ENCODE measurements at places on chromosomes 12 and 14.

DNA sequence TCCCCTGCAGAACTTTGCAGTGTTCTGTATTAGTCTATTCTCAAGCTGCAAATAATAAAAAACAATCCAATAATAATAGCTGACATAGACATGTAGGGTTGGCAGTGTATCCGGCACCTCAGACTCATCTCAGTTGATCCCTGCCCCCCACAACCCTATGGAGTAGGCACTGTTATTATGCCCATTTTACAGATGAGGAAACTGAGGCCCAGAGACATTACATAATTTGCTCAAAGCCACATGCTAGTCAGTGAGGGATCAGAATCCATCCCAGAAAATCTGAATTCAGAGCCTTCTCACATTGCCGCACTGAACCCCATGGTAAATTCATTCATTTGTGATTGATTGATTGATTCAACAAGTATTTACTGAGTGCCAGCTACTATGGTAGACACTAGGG, 226.6 kb upstream of the PWP1 start:
- DNase-seq, result no peak

DNA sequence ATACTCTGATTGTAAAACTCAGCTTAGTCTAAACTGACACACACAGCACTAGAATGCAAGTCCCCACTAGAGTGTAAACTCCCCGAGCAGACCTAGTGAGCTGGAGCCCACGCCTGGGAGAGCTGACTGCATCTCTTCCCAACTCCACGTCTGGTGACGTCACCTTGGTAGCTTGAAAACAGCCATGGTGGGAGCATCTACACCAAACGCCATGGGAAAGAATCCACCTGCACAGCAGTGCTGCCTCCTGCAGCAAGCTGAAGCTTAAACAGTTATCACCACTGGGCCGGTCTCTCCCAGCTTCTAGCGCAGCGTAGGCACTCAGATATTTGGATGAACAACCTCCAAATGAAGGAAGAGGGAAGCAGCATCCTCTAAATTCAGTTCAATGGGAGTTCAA, 4.3 kb upstream of the PAPLN start:
- no peak for DNase-seq

DNA sequence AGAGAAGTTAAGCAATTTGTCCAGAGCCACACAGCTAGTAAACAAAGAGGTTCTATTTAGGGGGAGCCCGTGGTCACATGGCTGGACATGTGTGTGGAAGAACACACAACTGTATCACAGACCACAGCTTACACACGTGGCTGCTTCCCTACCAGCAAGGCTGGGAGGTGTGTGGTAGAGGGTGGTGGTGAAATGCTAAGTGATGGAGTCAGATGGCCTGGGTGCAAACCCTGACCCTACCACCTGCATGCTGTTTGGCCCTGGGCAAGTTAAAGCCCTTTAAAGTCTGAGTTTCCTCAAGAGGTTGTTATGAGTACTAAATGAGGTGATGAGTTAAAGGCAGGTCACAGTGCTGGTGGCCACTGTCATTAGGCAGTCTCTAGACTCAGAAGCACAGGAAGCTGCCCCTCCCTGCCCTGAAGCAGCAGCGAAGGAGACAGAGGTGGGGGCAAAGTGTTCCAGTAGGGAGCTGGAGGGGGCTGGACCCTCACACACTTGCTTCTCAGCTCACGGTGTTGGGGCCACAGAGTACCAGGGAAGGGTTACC, 64.2 kb downstream of the ERH start:
- DNase-seq, result no peak

DNA sequence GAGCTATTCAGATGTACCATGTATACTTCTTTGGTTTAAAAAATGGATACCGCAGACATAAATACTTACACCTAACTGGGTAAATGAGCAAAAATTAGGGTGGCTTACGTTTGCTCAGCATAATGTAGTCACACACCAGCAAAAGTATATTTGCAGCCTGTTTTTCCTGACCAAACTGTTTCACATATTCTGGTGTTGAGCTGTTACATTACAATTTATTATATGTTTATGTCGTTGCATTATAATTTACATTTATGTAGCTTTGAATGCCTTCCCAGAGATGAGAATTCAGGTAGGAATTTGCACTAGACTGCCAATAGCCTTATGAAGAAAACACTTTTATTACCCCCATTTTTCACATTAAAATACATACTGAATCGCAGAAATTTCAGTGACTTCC, 183.3 kb downstream of the PTPRO start:
- DNase-seq, result no peak

DNA sequence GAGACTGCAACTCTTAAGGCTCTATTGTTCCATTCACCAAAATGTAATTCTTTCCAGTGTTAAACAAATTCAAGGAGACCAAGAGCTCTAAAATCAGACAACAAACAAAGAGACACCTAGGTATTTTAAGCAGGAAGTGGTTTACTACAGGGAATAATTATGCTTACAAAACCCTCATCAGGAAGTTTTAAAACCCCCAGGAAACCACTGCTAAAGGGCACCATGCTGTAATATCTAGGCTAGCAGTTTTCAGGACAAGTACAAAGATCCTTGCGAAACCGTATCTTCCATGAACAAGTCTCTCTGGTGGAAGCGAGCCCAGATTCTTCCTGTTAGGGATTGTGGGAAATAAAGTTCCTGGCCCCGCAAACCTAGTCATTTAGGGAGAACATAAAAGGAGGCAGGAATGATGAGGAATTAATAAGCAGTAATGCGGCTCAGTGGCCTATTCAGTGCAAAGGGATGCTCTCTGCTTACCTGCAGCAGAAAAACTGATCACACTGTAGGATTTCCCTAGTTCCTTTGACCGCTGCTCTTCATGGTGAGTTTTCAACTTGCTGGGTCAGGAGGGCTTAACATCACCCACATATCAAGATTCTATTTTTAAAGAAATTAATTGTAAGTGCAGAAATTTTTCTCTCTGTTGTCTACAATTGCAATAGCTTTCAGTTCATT, 42.8 kb downstream of the ACSM4 start:
- no peak for DNase-seq

GRCh38 chr12:92593734-92594402, 108.9 kb upstream of the PLEKHG7 start:
- DNase-seq, result peak; percentile 50

- no peak for DNase-seq
These were observed 123.4 kb downstream of the CCDC91 start for GRCh38 chr12:28313631-28314030.

GRCh38 chr14:79487632-79488031, 723.7 kb downstream of the DIO2 start:
- no peak for DNase-seq

DNA sequence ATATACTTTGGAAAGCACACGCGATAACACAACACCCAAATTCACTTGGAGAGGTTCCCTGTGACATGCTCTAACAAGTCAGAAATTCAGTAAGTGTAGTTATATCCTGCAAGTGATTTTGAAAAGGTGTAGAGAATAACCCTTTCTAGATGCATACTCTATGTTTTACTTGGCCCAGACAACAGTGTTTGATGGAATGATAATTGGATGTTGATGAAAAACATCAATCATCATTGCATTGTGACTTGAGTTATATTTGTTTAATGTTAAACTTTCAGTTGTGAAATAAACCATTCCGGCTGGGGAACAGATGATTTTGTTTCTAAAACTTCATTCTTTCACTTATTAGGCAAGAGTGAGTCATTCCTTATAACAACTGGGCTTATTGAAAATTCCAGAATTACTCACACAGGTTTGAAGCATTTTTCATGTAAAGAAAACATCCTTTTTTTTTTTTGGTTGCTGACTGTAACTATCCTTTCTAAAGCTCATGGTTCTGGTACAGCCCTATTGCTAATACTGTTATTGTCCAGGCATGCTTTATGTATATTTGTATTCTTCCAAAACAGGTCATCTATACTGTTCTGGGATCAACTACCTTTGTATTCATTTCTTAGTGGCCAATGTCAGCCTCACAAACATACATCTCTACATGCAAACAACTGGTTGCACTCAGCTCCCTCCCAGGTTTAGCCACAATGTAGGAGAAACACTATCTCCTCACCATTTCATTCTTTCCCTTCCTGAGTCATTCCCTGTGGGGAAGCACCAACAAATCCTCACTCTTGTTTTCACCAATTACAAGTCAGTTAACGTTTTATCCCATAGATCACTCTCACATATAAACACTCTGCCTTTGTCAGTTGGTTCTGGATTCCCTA, 121.2 kb upstream of the LRIG3 start:
- no peak for DNase-seq

- no peak for DNase-seq
These were observed 46.5 kb downstream of the ITPR2 start for GRCh38 chr12:26786491-26786864.

DNA sequence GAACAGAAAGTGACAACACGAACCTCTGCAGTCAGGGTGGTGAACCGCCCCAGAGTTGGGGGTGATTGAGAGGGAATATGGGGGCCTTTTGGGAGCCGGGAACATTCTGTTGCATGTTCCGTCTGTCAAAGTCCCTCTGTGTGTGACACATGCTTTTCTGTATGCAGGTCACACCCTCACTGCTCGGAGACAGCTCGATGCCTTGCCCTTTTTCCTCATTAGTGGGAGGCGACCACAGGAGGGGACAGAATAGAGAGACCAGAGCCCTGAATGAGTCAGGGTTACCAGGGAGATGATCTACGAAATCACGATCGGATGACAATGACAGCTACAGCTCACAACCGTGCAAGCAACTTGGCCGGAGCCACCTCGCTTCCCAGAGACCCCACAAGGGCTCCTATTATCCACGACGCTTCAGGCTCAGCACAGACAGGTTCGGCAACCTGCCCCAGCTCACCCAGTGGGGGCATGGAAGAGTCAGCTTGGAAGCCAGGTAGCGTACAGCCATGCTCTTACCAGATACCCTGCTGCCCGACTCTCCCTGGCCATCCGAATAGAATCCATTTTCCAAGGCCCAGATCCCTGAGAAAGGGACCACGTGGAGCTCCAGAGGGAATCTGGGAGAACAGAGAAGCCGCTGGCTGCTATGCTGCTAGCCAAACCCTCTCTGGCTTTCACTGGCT, 38.8 kb downstream of the TESC start:
- DNase-seq, result no peak

GRCh38 chr12:6697584-6698351, 2.8 kb downstream of the PIANP start:
- no peak for DNase-seq

DNA sequence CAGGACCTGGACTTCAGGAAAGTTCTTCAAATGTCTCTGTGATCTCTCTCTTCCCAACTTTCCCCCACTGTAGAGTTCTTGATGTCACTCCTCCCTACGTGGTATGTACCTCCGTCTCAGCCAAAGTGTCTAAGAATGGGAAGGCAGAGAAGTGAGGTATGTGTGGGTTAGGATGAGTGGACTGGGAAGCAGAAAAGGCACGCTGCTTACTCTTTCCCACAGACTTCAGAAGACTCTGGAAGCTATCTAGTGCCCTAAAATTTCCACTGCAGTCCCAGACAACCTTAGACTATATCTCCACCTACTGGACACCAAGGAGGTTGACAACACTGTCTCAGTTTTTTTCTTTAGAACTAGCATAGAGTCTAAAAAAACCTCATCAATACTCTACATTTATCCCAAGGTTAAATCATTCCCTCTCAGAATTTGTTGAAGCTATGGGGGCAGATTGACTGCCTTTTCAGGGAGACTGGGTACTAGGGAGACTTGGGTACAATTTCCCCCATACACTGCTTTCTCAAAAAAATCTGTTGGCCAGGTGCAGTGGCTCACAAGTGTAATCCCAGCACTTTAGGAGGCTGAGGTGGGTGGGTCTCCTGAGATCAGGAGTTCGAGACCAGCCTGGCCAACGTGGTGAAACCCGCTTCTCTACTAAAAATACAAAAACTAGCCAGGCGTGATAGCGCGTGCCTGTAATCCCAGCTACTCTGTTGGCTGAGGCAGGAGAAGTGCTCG, 20.6 kb upstream of the ITGA5 start:
- DNase-seq, result no peak

- DNase-seq, result no peak
These were observed 123.2 kb downstream of the LMO3 start for GRCh38 chr12:16482726-16483125.

DNA sequence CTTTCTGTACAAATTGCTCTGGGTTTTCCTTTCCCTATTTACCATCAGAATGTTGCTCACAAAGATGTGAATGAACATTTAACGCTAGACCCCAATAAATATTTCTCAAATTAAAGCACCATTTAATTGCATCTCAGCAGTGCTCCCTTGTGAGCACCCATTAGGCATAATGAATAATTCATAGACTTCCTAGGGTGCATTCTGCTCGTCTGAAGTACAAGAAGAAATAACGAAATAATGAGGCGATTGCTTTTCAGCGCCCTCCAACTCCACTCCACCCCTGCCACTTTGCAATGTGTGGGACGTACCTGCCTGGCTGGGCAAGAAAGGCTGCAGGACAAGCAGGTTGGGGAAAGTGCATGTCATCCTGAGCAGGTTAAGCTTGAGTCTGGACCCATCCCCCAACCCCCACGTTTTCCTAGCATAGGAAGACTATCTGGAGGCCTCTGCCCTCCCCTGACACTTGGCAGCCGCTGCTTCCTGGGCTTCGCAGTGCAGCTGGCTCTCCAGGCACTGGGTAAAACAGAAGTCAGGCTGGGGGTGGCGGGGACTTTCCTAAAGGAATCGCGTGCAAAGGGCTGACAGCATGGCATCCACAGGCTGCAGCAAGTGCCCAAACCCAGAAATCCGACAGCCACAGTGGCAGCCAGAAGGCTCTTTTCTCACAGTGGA, 253.7 kb downstream of the DUSP6 start:
- no peak for DNase-seq

- no peak for DNase-seq
These were observed 371 bp upstream of the SHMT2 start for GRCh38 chr12:57229046-57229633.

DNA sequence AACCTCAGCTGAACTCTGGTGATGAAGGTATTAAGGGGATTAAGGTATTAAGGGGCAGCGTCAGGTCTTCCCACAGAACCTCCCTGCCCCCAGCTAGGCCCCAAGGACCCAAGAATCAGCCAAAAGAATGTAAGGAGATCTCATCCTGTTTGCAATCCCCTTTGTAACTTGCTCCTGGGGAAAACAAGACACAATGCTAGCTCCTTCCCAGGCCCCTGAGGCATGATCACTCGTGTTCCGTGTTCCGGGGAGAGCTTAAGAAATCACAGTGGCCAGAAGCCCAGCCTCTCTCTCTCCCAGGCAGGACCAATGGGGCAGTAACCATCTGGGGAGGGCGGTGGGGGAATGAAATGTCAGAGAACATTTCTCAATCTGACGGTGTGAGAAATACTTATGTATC, 33.2 kb downstream of the PIGH start:
- no peak for DNase-seq

DNA sequence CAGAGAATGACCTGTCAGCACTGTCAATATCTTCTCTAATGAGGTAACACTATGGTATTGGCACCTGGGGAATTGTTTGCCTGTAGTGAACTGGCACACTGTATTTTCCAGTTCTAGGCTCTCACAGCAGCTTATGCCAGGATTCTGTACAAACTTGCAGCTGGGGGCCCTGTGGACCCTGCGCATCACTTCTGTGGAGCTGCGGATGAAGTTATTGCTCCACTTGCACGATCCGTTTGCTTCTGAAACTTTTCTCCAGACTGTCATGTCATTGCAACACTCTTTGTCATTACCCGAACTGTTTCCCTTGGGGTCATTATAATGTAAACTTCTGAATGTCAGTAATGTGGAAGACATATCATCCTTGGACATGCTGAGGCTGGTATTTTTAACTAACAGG, 3.9 kb downstream of the RNASE11 start:
- DNase-seq, result no peak

GRCh38 chr14:99809859-99810558, 16.8 kb downstream of the EML1 start:
- DNase-seq, result no peak
